ENCODE measurements at places on chromosomes 4 and X.

DNA sequence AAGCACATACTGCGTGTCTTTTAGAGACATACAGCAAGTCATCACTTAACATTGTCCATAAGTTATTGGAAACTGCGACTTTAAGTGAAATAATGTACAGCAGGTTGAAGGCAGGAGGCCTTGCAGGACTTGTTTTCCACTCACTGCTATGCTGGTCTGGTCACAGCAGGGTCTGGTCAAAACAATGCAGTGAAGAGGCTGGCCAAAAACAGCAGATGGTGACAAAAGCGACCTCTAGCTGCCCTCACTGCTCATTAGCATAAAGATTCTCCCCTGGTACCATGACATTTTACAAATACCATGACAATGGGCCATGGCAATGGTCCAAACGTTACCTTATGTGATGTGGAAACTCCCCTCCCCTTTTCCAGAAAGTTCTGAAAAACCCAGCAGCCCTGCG, 1283.6 kb downstream of the FSTL5 start:
- DNase-seq, result no peak

DNA sequence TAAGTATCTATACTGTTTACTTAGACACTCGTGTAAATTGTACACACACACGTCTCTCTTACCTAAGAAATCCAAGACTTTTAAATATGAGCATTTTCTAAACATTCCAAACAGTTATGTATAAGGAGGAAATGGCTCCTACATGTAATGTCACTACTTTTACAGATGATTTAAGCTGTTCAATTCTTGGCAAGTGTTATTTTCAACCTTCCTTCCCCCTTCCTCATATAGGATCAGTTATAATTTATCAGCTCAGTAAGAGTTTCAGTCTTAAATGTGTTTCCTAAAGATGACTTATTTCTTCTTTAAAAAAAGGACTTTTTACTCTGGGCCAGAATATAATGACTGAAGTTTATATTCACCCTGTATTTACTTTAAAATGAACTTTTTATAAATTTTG, 601.1 kb downstream of the ANKRD50 start:
- no peak for DNase-seq

DNA sequence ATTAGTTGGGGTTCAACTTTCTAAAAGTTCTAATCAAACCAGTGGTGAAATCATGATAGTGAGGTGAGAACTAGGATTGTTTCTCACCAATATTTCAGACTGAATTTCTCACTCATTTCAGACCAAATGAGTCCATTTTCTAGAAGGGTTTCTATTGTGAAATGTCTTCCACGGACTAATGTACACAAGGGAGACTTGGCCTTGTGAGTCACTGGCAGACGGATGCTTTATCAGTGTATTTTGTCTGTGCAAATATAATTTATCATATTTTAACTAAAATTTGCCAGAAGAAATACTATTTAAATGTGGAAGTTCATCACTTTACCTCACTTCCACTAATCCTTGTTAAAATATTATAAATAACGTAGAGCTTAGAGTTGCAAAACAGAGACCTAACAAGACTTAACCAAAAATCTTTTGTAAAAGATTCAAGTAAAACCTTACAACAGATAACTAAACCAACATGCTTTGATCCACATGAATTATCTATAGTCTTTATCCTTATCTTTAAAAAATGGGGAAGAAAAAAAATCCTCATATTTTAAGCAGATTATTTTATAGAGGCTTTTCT, 506.0 kb upstream of the FAM241A start:
- DNase-seq, result no peak

DNA sequence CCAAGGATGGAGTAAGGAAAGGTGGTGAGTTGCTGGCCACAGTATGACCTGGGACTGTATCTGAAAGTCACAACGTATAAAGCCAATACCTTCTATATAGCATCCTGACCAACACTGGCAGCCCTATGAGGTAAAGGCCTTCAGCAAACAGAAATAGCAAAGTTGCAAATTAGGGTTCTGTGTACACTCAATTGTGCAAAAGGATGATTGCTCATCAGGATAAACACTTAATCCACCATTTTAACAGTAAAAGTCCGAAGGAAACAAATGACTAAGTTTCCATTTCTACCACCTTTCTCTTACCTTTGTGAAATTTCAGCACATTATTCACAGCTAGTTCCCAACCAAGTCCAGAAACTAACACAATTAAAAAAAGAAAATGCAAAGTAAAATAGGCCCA, 1.4 kb upstream of the FNIP2 start:
- DNase-seq, result no peak

DNA sequence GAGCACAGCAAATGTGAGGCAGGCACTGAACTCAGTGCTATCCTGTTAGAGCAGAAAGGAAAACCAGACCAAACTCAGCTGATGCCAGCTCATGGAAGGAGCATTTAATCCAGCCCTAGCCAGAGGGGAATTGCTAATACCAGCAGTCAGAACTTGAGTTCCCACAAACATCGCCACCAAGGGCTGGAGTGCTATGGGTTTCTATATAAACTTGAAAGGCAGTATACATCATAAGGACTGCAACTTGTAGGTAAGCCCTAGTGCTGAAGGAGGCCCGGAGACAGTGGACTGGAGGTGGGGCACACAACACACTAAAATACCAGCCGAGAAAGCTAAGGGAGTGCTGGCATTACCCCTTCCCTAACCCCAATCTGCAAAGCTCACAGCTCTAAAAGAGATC, 440.2 kb downstream of the PRR32 start:
- no peak for DNase-seq

DNA sequence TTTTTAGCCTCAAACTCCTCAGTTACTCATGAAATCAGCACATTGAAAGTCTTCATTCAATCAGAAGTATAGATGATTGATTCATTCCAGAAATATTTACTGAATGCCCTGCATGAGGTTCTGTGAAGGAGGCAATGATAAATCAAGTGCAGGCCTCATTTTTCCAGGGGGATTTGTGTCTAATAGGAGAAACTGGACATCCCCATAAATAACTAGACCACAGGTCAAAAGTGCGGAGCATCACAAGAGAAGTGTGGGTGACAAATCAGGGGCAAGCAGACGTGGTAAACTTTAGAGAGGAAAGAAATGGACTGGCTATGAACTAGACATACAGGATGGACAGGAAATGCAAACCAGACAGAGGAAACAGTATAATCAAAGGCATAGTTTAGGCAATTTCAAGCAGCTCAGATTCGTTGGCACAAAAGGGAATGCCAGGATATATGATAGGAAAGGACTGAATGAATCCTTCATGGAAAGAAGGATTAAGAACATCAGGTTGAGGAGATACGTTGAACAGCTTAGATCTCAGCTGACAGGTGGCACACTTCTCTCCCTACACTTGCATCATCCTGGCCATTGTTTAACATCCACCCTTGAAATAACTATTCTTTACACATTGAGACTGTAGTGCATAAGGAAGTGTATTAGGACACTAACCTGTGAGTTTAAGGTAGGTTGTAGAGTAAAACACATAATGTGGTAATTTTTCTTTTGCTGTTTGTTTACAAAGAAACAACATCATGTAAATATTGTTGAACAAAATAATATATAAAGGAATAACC, 69.6 kb upstream of the RASGEF1B start:
- no peak for DNase-seq

- DNase-seq, result no peak
Observed at GRCh38 chrX:45758738-45759397, 558.2 kb upstream of the DIPK2B start.

GRCh38 chr4:156751486-156751885, 220.1 kb downstream of the PDGFC start:
- DNase-seq, result no peak

DNA sequence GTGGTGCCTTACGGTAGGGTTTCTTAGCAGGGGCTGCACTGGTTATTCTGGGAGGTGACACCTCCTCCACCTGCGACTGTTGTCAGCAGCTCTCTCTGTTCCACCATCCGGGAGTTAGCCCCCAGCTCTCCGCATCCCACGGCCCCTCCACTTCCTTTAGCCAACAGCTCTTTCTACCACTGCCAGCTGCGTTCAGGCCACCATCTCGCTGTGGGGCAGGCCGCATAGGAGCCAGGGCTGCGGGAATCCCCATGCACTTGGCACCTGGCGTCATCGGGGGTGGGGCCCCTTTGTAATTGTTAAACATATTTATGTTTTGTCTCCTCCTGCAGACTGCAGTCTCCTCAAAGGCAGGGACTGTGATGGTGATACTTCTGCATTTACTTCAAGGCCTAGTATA, 480.2 kb downstream of the SMARCA1 start:
- DNase-seq, result no peak
